EH (cell line): ENCODE measurements at places on chromosomes 12 and 14.

DNA sequence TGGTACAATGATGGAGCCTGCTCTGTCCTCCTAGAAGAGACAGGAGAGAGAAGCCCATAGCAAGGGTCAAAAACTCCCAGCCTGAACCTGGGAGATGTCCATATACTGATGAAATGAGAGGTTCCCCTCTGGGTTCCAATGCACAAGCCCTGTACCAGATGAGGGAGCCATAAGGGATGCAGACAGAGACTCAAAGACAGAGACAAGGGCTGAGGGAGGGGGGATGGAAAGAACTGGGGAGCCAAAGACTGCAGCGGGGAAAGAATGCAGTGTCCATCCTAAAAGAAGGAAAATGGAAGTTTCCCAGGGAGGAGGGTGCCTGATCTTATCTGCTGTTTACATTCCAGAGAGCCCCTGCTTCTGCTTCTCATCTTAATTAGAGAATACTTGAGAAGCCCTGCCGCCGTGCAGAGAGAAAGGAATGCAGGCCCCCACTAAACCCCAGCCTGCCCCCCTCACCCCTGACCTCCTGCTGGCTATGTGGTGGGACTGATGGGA, 27.7 kb downstream of the KRT18 start:
- DNase-seq = peak; percentile 99

GRCh38 chr14:94677213-94677612, 65.0 kb downstream of the SERPINA3 start:
- DNase-seq = no peak

GRCh38 chr12:6056406-6057240, 67.8 kb downstream of the VWF start:
- no peak for DNase-seq

DNA sequence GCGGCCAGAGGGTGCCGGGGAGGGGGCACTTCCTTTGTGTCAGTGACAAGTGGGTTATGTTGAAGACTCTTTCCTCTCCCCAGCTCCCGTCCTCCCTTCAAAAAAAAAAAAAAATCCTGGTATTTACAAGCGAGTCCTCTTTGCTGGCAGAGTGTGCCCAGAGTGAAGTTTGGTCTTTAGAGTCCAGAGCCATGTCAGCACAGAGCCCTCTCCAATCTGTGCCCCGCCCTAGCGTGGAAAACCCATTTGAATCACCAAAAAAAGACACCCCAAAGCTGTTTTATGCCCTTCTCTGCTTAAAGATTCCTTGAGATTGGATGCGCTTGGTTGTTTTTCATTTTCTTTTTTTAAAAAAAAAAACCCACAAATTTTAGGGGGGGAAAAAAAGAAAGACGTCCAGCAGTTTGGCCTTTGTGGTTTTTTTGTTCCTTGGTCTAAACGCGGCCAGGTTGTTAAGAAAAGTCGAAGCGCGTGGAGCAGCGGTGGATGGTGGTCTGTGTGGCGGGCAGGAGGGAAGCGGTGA, 3.3 kb downstream of the NKX2-1 start:
- DNase-seq = no peak

- no peak for DNase-seq
These were observed 41.8 kb upstream of the SNX6 start for GRCh38 chr14:34671716-34672115.
